ENCODE measurements at places on chromosomes 5 and 9.

GRCh38 chr5:112276991-112277390, 142.1 kb downstream of the EPB41L4A start:
- no peak for DNase-seq

GRCh38 chr9:134486143-134486591, 155.4 kb upstream of the COL5A1 start:
- DNase-seq, result no peak

GRCh38 chr5:169706758-169707450, 69.8 kb downstream of the DOCK2 start:
- no peak for DNase-seq

DNA sequence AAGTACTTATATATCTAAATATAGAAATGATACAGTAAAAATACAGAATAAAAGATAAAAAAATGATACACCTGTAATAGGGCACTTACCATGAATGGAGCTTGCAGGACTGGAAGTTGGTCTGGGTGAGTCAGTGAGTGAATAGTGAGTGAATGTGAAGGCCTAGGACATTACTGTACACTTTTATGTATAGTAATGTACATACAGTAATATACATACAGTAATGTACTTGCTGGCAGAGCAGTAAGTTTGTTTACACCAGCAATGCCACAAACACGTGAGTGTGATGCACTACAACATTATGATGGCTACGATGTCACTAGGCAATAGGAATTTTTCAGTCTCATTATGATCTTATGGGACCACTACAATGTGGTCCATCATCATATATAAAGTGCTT, 34.2 kb downstream of the SUSD1 start:
- no peak for DNase-seq

DNA sequence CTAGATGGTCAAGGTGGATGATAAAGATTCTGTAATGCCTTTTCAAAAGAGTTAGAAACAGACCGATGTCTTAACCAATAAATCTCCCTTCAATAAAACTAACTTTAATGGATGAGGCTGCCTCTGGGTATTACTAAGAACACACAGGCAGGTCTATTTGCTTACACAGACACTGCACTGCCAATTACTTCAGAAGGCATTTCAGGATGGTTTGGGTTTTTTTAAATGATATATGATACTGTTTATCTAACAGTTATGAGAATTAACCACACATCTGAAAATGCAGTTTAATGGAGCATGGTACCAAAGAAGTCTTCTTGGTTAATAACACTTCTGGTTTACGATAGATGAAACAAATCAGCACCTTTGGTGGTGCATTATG, 367.9 kb upstream of the GRAMD2B start:
- no peak for DNase-seq

DNA sequence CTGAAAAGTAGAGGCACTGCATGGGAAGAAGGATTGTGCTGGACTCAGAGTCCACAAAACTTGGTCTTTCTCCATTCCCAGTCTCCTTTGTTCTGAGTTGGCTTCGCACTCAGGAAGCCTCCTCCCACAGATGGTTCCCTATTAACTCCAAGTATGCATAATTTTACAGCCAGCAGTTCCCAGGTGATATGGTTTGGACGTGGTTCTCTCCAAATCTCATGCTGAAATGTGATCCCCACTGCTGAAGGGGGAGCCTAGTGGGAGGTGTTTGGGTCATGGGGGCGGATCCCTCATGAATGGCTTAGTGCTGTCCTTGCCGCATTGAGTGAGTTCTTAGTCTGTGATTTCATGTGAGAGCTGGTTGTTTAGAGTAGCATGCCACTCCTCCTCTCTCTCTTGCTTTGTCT, 86.6 kb downstream of the FEM1C start:
- DNase-seq, result no peak

DNA sequence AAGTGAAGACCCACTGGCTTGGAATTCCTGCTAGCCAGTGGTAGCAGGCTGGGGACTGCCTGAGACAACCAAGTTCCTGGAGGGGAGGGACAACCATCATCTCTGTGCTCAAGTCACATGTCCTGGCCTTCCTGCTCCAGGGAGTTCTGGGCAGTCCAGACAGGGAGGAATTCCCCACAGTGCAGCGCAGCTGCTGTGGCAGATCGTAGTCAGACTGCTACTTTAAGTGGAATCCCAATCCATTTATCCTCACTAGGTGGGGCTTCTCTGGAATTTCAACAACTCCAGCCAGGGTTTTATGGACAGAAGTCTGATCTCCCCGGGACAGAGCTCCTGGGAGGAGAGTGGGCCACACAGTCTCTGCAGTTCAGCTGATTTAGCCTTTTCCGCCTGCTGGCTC, 20.9 kb upstream of the OR5C1 start:
- DNase-seq, result no peak

- no peak for DNase-seq
These were observed 113.2 kb downstream of the GCNT1 start for GRCh38 chr9:76572151-76572550.

GRCh38 chr9:90855208-90855902, 53.7 kb downstream of the SYK start:
- DNase-seq, result no peak

DNA sequence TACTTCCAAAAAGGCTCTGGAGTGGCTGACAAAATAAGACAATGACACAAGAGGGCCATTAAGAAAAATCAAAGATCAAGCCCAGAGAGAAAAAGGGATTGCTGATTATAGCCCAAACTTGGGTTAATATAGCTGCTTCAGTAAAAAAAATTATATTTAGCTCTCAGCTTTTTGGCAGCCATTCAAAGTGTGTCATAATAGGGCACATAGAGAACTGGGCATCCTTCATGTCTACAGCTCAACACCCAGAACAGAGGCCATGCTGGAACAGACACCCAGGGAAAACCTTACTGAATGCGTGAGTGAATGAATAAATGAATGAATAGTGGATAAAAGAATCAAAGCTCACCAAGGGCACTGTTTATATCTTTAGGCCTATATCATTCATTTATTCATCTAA, 110.1 kb downstream of the SLIT3 start:
- DNase-seq, result no peak

DNA sequence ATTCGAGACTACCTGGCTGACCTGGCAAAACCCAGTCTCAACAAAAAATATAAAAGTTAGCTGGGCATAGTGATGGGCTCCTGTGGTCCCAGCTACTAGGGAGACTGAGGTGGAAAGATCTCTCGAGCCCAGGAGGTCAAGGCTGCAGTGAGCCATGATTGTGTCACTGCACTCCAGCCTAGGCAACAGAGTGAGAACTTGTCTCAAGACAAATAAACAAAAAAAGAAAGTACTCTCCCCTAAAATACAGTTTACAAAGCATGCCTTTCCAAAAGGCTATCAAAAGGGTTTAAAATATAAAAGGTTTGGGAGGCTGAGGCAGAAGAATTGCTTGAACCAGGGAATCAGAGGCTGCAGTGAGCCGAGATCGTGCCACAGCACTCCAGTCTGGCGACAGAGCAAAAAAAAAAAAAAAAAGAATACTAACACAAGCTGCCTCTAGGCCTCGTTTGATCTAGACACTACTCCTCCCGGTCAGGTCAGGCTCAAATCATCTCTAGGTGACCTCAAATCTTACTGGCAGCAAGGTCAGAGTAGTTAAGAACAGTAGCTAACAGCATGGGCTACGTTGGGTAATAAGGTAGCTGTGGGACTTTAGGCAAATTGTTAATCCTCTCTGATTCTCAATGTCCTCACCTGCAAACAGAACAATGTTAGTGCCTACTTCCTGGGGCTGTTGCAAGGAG, 9.3 kb downstream of the NAIF1 start:
- DNase-seq, result no peak

DNA sequence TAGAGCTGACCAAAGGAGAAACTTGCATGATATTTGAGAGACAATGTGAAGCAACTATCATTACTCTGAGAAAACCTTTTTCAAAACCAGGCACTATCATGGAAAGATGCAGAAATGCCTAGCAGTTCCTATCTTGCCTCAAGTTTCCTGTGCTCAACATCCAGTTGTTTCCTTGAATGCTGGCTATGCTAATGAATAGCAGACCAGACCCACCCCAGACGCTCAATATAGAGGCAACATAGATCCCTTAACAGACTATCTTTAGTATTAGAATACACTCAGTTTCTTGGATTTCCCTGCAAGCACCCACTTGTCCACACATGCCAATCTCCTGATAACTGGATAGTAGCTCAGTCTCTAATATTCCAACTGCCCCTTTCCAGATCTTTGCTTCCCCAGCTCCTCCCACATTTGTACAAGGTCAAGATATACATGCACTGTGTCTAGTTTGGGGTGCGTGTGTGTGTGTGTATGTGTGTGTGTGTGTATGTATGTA, 93.3 kb upstream of the PCSK5 start:
- DNase-seq, result no peak

DNA sequence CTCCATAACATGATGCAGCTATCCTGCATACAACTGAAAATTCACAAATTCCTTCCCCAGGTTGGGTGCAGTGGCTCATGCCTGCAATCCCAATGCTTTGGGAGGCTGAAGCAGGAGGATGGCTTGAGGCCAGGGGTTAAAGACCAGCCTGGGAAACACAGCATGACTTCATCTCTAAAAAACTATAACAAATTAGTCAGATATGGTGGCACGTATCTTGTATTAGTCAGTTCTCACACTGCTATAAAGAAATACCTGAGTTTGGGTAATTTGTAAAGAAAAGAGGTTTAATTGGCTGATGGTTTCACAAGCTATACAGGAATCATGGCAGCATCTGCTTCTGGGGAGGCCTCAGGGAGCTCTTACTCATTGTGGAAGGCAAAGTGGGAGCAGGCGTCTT, 56.4 kb upstream of the DAPK1 start:
- DNase-seq, result no peak

- no peak for DNase-seq
These were observed 216.8 kb upstream of the PIK3R1 start for GRCh38 chr5:67998709-67999261.

DNA sequence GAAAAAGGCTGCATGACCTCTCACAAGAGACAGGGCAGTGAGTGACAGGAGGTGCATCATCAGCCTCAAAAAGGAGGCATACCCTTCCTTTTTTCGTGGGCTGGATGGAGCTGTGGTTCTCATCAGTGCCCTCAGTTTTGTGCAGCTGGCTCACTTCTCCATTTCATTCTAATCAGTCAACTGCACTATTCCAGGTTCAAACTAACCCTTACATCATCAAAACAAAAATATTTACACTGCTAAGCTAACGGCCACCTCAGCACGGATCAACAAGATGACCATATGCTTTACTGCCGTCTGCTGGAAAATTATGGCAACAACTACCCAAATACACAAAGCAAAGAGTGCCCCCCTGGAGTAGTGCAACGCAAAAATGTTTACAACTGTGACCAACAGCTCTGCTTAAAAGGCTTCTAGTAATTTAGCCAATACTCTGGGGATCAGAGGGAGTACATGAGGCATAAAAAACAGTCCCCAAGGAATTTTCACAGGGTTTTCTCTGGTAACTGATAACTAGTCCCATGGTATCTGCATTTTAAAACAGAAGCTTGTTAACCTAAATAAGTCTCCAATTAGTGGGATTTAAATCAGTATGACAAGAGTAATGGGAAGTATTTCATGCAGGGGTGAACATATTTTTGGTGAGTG, 10.8 kb downstream of the KCNV2 start:
- DNase-seq, result no peak

DNA sequence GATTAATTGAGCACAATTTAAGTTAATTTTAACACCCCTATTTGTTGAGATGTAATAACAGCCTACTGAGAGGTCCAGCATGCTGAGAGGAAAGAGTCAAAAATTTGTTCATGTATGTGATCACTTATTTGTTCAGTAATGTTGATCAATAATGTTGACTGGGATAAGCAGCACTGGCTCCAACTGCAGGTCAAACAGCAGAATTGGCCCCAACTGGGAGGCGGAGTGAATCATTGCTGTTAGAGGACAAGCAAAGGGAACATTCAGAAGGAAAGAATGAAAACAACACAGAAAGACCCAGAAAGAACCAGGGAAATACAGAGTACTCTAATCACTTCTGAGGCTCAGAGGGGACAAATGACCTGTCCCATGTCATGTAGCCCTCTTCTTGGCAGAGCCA, 221.1 kb downstream of the COMMD10 start:
- no peak for DNase-seq

- DNase-seq, result no peak
These were observed 9.9 kb upstream of the FBP1 start for GRCh38 chr9:94649100-94649819.

DNA sequence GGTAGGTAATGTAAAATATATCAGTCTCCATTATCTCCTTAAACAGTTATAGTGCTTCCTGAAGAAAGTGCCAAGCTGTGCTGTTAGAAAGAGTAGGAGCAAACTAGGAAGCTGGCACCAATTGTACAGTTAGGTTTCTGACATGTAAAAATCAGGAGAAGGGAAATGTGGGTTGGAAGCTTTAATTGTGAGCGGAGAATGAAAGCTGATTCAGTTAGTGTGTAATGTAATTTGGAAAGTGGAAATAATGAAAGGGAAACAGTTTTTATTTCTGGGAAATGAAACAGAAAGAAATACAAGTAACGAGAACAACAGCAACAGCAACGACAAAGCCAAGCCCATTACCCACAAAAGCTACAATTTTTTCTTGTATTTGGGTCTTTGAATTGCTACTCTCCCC, 48.8 kb upstream of the JAK2 start:
- no peak for DNase-seq

DNA sequence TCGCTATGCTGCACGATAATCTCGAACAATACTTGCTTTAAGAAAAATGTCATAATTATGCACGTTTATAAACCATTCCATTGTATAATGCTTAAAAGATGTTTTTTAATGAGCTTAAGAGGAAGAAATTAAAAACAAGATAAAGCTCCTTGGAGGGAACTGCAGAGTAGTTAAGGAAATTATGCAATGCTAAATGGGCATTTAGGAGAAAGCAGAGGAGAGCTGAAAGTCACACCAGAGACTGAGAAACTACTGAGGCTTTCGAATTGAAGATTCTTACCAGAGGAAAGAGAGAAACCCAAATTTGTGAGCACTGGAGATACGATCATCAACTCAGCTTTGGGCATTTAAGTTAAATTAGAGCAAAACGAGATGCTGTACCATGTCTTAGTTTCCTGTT, 119.4 kb downstream of the CDH10 start:
- DNase-seq, result no peak

DNA sequence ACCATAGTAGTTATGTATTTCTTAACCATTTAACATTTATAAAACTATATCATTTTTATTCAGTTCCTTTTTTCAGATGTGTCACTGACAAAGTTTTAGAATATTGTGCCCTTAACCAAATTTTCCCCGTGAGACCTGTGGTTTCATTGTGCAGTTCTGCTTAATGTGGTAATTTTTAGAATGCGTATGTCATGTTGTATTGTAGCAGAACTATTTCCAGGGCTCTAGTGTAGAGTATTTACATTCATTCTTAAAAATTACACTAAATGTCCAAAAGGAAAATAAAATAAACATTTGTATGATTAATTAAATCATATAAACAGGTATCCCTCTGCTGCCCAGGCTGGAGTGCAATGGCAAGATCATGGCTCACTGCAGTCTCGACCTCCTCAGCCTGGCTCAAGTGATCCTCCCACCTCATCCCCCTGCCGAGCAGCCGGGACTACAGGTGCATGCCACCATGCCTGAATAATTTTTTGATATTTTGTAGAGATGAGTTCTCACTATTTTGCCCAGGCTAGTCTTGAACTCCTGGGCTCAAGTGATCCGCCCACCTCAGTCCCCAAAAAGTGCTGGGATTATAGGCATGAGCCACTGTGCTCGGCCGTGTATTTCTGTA, 15.4 kb downstream of the SERINC5 start:
- DNase-seq, result no peak

- DNase-seq, result no peak
These were observed 126.4 kb downstream of the ADAMTS6 start for GRCh38 chr5:65355301-65355700.

- no peak for DNase-seq
These were observed 146.1 kb downstream of the TMEM167A start for GRCh38 chr5:82931110-82931509.

GRCh38 chr5:36720688-36721087, 114.3 kb downstream of the SLC1A3 start:
- no peak for DNase-seq

All from stimulated activated CD4-positive, alpha-beta T cell treated with anti-CD3 and anti-CD28 coated beads, Interleukin-1b, Interleukin-23, amount 100 ng/mL, for 24 hours (primary cell).